Activated CD8-positive, alpha-beta memory T cell treated with anti-CD3 and anti-CD28 coated beads for 4 hours (primary cell): ENCODE measurements at places on chromosomes 1 and 21.

GRCh38 chr1:184804220-184804619, 49.6 kb upstream of the EDEM3 start:
- DNase-seq = no peak

DNA sequence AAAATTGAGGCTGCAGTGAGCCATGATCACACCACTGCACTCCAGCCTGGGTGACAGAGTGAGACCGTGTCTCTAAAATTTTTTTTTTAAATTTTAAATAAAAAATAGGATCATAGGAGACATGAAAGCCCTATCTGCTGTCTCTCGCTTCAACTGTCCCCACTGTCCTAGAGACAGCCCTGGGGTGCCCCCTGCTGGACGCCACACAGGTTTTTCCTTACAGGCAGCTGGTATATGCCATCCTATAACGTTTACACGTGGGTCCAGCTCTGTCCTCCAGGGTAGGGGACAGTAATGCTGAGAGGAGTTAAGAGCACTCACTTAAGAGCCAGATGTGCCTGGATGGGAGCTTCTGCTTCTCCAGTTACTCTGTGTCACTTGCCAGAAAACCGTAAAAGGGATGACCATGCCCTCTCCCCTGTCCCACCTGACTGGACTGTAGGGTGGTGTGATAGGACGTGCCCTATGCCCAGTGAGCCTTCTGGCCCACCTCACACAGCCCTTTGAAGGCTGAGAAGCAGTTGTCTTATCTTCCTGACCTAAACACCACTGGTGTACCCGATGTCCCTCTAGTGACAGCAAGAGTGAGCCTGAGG, 8.5 kb downstream of the FBXO2 start:
- peak; percentile 58 for DNase-seq

DNA sequence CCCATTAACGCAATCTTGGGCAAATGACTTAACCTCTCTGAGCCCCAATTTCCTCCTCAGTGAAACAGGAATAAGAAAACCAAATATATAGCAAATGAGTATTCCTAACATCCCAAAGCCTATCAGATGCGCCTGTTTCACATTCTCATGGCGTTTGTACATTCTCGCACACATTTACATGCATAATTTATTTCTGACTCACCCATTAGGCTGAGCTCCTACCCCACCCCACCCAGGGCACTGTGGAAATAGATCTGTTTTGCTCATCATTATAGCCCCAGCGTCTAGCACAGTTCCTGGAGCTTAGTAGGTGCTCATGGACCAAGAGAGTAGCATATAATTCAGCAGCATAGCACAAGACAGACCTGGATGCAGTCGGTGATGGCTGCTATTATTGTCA, 146.1 kb upstream of the VANGL1 start:
- no peak for DNase-seq

DNA sequence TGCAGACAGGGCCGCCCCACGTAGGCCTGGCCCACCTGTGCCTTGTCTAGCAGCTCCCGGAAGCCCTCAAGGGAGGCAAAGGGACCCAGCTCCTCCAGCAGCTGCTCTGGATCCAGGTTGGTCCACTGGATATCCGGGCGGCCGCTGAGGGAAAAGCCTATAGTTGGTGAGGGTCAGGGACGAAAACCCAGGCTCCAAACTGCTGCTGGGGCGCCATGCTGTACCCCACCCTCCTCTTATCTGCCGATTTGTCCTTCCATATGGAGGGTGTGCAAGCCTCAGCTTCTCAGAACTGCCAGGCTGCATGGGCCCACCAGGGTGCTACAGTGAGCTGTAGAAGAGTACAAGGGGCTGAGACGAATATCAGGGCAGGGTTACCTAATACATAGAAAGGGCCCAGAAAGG, 12.2 kb downstream of the PTCH2 start:
- DNase-seq = no peak

DNA sequence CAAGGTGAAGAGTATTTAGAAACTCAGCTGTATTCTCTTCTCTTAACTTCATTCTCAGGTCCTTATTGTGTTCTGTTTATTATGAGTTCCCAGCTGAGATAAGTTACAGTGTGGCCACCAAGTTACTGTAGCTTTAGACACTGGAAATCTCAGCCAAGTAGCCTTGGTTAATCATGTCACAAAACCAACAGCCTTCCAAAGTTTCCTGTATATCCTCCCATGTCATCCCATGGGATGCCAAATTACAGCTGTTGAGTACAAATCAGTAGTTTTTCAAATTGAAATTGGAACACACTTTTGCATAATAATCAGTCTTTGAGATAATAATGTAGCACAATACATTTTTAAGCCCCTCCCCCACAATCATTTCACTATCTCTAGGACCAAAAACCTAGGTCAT, 10.7 kb downstream of the ADAMTS5 start:
- DNase-seq = no peak

- DNase-seq = no peak
Measured at GRCh38 chr1:119081267-119081666, 59.2 kb downstream of the WARS2 start.
